ENCODE measurements at places on chromosomes 11 and 22.

GRCh38 chr22:49419661-49420060 is 408.0 kb downstream of the BRD1 start:
- no peak for DNase-seq

DNA sequence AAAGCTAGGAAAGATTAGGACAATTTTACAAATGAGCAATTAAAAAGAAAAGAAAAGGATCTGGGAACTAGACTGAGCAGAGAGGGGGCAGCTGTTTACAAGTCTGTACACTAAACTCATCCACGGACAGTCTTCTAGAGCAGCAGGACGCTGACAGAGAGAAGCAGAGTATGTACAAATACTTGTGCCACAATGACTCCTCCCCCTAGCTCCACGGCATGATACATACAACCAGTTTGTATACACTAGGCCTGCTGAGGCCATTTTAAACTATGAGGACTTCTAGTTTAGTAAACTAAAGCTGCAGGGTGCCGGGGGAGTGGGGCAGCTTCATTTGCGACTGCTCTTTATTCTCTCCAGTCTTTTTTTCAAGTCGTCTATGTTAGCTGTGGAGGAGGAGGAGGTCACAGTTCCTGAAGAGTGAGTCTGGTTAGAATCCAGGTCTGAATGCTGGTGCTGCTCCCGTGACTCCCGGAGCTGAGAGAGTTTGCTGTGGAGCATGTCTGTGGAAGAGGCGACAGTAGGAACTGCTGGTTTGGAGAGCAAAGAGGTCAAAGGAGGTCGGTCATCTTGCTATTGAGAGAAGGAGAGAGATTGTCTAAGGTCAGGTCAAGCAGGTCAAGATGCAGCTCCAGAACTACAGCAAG is 24.8 kb downstream of the F2 start:
- no peak for DNase-seq

DNA sequence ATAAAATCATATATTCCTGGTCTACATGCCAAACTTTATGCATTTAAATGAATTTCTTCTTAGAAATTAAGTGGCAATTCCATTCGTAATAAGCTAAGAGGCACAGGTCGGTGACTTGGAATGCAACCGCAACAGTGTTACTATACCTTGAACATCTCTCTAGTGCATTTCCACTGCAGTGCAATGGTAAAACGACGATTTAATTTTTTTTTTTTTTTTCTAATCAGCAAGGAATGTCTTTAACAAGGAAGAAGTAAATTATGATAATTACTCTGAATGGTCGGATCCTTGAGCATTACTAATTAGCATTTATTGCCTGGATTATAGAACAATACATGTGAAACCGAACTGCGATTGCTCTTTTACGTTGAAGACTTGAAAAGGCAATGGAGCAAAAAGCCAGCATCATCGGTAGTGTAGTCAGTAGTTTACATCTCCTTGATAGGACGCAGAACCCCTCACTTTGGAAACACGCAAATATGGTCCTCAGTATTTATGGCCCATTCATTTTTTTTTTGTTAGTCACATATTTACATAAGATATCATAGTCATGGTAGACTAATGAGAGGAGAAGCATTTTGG is 20.2 kb downstream of the BLID start:
- DNase-seq = no peak

DNA sequence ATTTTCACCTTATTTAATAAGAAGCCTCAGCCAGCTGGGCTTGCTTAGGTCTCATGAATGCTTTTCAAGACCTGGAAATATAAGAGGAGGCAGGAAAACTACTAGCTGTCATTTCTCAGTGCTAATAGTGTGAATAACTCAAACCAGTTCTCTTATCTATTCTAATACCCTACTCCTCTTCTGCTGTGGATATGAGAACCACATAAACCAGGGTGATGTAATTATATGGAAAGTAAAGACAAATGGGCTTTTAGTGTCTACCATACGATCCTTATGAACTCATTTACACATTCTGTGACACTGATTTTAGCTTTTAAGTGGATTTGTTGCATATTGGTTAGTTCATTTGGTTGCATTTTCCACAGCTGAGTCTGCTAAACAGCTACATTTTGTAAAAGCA is 8.6 kb downstream of the PDGFD start:
- no peak for DNase-seq
